MG63 (cell line): ENCODE measurements at places on chromosomes 2 and 18.

DNA sequence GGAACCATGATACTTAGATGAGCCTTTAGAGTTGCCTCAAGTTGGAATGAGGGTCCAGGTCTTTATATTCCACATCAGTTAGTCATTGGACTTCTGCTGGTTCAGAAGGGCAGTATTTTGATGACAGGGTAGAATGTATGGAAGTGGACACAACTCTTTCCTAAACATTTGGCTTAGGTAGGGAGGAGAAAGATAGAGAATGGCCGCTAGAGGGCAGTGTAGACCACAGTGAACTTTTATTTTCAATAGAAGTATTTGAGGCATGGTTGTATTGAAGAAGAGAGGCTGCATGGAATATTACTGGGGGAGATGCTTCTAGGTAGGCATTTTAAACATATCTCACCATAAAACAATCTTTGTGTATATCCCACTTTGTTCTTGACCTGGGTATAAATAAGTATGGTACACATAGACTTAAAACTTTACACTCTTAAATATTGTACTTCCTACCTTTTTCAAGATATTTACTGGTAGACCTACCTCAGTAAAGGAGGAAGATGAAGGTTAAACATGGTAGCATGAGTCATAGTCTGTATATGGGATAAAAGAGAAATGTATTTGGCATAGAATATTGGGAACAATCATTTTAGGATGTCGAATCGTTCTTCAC is 497.6 kb upstream of the FAM98A start:
- peak; percentile 2 for DNase-seq

DNA sequence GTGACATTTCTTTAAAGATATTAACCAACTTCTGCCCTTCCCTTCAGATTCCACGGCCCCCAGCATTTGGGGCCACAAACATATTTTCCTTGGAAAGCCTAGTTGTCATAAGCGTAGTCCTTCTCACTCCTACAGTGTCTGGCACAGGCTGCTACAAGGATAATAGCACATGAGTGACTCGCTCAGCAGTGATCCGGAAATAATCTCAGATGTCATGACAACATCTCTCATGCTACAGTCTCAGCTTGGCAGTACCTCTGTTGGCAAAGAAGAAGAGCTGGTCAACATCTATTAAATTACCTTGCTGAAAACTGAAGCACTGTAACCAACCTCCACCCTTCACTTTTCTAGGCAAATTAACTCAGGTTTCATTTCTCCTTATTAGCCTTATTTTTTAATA is 351.7 kb downstream of the RAD51AP2 start:
- DNase-seq: peak; percentile 59

DNA sequence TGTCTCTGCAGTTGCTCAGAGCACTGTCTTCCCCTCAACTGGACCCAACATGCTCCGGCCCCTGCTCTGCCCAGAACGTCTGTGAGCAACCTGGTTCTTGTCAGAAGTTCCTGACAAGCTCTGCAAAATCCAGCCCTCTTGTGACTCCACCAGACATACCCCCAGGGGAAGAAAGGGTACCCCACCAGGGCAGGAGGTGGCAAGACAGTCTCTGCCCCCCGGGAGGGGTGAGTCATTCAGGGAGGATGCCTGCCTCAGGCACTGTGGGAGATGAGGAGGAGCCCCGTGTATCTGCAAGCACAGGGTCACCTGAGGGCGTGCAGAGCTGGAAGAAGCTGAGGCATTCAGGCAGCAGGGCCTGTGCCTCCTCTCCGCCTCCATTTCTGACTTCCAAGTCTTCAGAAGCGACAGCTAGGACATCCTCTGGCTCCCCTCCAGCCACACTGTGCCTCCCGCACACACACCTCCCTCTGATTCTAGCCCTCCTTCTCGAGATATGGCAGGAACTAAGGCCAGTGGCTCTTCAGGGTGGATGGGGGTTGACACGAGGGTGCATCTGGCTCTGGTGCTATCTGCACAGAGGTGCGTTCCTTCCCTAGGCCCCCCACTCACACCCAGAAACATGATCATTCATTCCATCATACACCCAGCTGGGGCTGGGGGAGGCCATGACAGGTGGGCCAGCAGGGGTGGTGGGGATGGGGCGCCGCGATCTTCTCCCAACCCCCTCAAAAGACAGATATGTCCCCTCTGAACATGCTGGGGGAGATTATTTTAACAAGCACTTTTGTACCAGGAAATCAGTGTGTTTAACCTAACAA is 222.2 kb downstream of the CYP26B1 start:
- DNase-seq: peak; percentile 68

DNA sequence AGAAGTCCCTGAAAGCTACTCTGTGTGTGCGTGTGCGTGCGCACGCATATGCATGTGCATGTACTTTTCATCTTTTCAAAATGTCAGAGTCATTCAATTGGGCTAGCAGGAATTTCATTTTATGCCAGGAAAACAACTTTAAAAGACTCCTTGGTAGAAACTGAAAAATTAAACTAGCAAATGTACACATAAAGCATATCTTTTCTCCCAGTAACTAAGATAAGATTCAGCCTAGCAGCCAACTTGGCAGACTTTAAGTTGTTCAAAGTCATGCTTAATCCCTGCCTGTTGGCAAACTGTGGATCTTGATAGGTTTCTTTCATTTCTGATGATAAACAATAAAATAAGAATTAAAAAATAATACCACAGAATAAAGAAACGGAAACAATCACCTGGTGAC is 1129.1 kb downstream of the LRP1B start:
- peak; percentile 0 for DNase-seq

GRCh38 chr2:1515073-1515430 is 101.8 kb downstream of the TPO start:
- DNase-seq: no peak

GRCh38 chr2:164711766-164712138 is 90.5 kb upstream of the GRB14 start:
- no peak for DNase-seq

- no peak for DNase-seq
These were observed 349.9 kb downstream of the CTNNA2 start for GRCh38 chr2:79862756-79863155.

- DNase-seq: no peak
These were observed 97.0 kb downstream of the NEB start for GRCh38 chr2:151637271-151637781.

GRCh38 chr2:660586-661359 is 16.4 kb downstream of the TMEM18 start:
- DNase-seq: no peak

DNA sequence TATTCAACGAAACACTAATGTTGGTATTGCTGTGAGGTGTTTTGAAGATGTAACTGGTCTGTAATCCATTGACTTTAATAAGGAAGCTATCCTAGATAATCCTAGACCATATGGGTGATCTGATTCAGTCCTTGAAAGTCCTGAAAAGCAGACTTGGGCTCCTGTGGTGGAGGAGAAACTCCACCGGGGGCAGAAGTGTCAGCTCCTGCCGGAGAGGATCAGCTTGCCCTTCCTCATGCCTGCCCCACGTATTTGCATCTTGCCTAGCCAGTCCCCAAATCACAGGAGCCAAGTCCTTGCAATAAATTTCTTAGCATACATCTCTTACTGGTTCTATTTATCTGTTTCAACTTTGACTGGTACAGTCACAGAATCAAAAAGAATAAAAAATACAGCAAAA is 144.2 kb upstream of the DLGAP1 start:
- no peak for DNase-seq

DNA sequence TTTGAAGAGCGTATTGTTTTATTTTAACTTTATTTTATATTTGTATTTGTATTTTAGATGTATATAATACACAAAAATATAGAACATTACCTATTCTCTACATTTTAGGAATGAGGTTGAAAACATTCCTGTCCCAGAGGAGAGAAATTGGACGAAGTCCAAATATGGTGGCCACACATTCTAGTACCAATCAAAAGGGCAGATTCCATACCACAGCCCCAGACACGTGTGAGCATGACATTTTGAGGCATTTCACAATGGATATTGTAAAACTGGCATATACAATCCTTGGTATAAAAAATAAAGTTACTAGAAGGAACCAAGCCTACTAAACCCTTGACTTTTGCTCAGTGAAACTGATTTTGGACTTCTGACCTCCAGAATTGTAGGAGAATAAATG is 50.6 kb downstream of the C2orf76 start:
- DNase-seq: no peak

- no peak for DNase-seq
These were observed 55.7 kb upstream of the PDE1A start for GRCh38 chr2:182482511-182482910.

DNA sequence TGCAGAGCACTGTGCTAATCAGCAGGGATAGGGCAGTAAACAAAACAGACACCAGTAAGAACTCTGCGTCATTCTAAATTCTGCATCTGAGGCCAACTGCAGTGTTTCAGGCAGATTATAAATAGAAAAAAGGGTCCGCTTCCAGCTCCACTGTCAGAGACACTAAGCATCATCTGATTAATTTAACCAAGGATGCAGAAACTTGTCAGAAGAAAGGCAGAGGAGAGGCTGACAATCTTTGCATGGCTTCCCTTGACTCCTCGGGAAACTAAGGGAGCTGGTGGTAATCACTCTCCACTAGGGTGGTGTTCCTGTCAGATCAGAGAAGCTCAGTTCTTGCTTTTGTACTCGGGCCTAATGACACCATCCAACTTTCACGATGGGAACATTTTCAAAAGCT is 123.5 kb downstream of the DNAH6 start:
- DNase-seq: no peak

DNA sequence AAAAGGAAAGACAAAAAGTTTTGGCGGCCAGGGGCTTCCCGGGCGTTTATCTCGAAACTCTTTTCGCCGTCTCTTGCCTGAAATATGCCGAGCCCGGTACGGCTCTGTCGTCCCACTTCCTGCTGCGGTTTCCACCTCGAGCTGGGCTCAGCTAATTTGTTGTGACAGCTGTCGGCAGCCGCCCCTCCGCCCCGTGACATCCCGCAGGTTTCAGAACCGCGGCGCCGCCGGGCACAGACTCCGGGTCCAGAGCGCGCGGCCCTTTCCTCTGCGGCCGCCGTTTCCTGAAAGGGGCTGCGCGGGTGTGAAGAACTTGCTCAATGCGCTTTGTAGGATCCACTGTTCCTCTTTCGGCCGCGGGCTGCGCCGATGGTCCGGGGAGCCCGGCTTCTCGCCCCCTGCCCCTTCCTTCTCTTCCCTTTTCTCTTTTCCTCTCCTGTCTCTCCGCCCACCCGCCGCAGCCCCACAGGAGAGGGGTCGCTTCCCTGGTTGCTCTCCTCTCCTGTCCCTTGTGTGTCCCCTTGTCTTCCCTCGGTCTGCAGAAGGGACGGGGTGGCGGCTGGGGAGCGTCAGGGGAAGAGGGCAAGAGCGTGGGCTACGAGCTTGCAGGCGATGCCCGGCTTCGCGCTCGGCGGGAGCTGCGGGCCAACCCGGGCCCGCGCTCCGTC is 648 bp downstream of the ARID5A start:
- DNase-seq: peak; percentile 47

DNA sequence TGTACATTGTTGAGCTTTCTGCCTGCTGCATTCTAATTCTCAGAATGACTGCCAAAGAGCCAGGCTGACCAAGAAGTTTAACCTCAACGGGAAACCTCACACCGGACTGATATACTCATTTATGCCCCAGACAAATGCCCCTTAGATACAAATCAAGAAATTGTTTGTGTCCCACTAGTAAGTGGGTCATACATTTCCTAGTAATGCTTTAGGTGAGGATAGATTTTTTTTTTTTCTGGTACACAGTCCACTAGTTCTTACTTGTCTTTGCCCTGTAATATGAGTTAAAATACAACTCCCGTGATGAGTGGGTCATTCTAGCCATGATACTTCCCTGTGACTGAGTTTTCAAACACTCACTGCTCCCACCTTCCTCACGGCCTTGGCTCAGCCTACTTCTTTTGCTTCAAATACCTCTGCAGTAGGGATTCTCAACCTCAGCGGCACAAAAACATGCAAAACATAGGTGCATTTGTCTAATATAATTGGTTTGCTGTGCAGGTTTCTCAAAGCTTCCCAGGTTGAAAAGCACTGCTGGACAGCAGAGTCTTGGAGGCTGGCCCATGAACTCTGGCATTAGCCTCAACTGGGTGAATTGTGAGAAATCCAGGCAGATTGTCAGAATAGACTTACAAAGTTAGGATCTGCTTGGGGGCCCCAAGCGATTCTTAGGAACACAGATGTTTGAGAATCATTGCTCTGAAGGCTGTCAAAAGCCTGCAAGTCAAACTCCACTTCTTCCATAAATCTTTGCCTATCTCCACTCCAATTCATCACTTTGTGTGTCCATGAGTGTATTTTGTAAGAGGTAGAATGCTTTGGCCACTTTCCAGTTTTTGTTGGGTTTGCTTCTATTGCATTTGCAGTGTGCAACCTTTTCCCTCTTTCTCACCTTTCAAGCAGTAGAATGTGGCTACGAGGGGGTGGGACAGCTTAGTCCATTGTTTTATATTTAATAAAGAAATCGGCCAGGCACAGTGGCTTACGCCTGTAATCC is 35.5 kb downstream of the TGIF1 start:
- DNase-seq: no peak

DNA sequence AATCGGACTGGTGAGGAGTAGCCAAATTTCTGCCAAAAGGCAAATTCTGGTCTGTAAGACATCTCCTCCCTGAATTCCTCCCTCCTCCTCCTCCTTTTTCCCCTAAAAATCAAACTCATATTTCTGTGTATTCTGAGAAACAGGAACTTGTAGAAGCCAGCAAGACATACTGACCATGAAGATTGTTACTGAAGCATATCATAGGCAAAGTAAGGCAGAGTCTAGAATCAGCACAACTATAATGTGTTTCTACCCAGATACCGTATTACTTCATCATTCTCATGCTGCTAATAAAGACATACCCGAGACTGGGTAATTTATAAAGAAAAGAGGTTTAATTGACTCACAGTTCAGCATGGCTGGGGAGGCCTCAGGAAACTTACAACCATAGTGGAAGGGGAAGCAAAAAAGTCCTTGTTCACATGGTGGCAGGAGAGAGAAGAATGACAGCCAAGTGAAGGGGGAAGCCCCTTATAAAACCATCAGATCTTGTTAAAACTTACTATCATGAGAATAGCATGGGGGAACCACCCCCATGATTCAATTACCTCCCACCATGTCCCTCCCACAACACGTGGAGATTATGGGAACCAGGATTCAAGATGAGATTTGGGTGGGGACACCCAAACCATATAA is 24.9 kb upstream of the EPC2 start:
- no peak for DNase-seq

GRCh38 chr2:41618754-41619153 is 429.1 kb upstream of the PKDCC start:
- DNase-seq: no peak

DNA sequence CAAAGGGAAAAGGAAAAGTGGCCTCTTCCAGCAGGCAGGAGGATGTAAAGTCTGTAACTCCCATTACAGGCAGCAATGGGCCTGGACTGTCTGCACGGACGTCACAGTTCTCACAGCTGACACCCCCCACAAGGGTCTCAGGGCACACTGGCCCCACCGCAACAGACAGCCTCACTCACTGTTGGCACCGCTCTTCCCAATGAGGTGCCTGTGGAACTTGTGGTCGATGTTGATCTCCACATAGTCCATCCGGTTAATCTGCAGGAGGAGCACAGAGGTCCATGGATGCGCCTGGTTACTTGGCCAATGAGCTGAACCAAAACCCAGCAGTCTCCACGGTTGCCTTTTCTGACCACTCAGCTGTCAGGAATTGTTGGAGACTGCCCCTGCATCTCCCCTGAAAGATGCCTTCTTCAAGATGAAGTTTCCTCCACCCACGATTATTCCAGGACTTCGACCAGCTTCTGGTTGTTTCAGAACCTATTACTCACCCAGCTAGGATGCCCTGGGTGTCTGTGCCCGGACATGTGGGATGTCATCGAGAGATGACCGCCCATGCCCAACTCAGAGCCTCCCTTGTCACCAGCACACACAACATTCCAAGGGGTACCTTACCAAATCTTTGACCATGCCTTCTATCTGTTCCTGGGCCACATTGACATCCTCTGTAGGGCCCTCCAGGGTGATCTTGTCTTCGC is 62.5 kb downstream of the HDLBP start:
- no peak for DNase-seq

GRCh38 chr2:104658144-104658835 is 195.6 kb upstream of the POU3F3 start:
- DNase-seq: peak; percentile 37
